ENCODE measurements at places on chromosomes 2 and 18.

GRCh38 chr2:176556373-176556772 is 287.1 kb downstream of the MTX2 start:
- ATAC-seq: no peak

GRCh38 chr2:60221098-60221497 is 332.4 kb downstream of the BCL11A start:
- no peak for ATAC-seq

DNA sequence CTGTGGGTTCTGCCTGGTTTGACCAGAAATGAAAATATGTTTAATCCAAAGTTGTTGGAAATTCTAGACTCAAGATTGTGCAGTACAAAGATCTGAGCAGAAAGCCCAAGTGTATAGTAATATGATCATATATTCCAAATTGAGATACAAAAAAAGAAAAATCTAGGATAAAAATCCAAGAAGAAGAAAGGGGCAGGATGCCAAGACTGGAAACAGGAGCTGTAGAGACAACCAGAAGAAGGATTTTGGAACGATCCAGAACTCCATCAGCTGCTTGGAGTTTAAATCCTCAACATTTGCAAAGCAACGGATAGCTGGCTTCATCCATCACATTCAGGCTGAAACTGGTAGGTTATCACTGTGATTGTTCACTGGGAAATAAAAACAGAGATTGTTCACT is 333.6 kb upstream of the UBE2E3 start:
- no peak for ATAC-seq

- ATAC-seq: no peak
Observed at GRCh38 chr18:72456802-72457201, 87.3 kb downstream of the CBLN2 start.

DNA sequence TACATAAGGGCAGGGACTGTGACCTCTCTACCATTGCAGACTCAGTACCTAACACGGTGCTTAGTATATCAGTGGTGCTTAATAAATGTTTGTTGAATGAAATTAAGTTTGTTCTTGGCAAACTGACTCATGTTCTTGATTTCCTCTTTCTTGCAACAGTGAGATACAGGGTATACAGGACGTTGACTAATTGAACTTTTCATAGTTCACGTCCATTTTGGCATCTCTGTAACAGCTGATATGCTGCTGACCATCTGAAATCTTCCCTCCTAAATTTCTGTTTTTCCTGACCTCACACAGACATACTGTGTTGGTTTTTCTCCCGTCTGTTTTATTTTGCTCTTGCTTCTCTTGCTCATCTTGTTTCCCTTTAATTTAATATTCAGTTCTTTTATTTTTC is 44.2 kb downstream of the LHCGR start:
- no peak for ATAC-seq

- ATAC-seq: no peak
Observed at GRCh38 chr2:84931384-84931821, 25.9 kb downstream of the TMSB10 start.

GRCh38 chr2:95258271-95258670 is 16.0 kb upstream of the PROM2 start:
- ATAC-seq: no peak

DNA sequence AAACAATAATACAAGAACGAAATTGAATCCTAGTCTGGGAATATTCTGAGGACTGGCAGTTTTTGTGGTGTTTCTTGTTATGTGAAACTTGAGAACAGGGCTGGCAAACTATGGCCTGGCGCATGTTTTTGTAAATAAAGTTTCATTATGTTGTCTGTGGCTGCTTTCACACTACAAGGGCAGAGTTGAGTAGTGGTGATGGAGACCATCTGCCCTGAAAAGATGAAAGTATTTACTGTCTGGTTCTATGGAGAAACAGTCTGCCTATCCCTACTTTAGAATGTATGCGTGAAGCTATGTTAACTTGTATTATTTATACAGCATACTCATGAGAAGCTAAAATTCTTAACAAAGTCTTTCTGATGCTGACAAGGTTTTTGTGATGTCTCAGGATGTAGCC is 351.9 kb downstream of the LRRTM1 start:
- no peak for ATAC-seq

GRCh38 chr18:79975985-79976680 is 11.7 kb downstream of the HSBP1L1 start:
- peak; percentile 90 for ATAC-seq

GRCh38 chr2:236748385-236748784 is 178.8 kb downstream of the ACKR3 start:
- peak; percentile 88 for ATAC-seq

DNA sequence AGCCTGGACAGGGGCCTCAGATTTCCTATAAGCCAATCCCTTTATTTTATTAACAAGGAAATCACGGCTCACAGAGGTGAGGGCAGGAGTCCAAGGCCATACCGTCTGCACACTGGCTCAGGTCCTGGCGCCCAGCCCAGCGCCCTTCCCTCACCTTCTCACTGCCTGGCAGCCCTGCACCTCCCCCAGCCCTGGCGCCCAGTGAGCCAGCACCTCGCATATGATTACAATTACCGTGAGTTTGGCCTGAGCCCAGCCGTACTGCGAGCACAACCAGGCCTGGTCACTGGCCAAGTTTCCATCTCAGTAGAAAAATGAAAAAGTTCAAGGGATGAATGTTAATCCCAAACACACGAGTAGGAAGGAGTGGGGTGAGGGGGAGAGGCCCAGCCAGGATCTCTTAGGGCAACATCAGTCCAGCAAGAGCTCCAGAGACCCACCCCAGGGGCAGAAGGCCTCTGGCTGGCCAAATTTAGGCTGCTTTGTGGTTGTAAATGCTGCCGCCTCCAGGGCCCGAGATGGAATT is 68.4 kb downstream of the MCFD2 start:
- peak; percentile 88 for ATAC-seq

DNA sequence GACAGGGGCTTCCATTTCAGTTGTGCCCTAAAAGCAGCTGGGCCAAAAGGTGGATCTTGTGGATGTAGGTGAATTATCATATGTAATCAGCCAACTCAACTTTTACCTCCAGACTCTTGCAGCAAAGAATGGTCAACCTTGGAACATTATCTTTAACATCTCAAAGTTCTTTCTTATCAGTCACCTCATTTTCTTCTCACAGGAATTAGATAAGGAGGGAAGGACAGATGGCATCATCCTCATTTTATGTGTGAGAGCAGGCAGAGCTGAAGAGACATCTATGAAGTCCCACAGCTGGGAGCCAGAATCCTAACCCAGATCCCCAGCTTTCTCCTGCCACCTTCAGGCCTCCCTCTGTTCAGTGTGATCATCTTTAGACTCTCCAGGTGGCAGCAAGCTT is 182.1 kb downstream of the MGAT5 start:
- no peak for ATAC-seq

DNA sequence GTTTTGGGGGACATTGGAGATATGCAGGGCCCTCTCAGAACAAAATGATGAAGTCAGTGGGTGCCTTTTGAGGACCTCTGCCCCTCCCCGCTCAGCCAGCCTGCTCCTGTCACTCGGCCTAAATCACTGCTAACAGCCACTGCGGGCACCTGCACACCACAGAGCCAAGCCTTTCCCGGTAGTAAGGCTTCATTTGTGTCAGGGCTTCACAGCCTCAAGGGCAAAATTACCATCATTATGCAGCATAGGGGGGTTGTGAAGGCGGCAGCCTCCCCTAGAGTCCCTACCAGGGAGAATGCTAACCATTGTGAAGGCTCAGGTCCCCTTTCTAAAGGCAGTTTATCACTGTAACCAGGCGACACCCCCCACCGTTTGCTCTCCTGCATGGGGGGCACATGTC is 519.8 kb upstream of the MYT1L start:
- ATAC-seq: no peak

DNA sequence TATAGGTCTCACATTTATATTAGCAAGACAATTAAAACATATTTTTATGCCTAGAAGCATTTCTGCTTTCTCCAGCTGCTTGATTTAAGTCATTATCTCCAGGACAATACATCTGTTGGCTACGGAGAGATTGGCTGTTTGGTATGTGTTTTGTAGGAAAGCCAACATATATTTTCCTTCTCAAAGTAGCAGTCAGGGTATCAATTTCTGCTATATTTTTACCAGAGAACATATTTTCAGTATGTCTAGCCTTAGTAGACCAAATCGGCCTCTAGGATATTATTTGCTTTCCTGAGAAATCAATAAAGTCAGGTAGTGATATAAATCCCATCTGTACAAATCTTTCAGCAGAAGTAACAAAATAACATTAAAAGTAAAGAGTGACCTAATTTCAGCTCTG is 150.0 kb upstream of the COL3A1 start:
- ATAC-seq: no peak

DNA sequence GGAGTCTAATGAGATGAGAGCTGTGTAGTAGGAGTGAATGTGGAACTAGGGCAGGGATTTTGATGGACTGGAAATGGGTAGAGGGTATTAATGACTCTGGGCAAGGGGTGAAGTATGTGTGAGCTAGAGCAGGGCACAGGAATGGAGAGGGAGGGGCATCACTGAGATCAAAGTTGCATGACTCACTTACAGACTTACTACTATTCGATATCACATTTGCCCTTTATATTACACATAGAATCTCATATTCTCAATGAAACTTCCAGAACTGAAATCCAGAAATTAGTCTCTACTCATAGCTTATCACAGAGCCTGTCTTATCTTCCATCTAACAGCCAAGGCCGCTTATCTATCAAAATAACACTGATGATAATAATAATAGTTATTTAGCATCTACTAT is 20.0 kb upstream of the ITGB6 start:
- no peak for ATAC-seq

- ATAC-seq: no peak
Observed at GRCh38 chr2:68687018-68687417, 43.6 kb downstream of the PROKR1 start.

- no peak for ATAC-seq
Observed at GRCh38 chr2:12579018-12579417, 137.7 kb upstream of the TRIB2 start.

- peak; percentile 70 for ATAC-seq
Observed at GRCh38 chr2:238107525-238108422, 7.6 kb downstream of the ESPNL start.

DNA sequence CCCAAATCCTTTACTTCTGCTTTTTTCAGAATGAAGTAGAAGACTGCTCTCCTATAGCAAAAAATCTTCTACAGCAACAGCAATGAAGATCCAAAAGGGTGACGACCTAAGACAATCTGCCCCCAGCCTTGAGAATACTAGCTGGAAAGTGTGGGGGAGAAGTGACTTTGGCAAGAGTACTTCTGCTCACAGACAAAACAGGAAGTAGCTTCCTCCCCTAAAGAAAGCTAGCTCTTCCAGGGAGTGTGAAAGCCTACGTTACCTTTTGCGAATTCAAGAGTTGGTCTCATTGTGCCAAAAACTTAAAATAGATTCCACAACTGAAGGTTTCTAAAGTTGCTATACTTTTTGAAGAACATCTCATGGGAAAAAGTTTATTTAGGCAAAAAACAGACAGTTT is 1069.2 kb upstream of the CHAC2 start:
- ATAC-seq: no peak

DNA sequence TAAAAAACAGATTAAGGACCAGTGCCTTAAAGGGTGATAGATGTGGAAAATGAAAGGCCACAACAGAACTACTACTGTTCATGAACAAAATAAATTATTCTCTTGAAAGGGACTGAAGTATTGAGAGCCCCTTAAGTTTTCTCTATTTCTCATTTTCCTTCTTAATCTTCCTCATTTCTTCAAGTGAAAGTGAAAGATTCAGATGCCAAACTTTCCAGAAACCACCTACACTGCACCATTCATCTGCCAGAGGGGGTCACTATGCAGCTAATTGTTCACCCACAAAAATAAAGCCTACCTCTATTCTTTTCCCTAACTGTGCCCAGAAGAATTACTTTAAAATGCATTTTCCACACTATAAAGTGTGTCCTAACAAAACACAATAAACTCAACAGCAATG is 140.1 kb downstream of the NR4A2 start:
- ATAC-seq: no peak

Data from esophagus mucosa (tissue), 1 donor.